ENCODE measurements at places on chromosomes 3 and 15. TPM values are rescaled to one million over a fixed set of nuclear protein-coding genes. Genes with fewer than 3 reads are reported as not detected.

The NR1I2 gene
- total RNA-seq: under 0.01 TPM

The ZNF385D gene
- total RNA-seq: 1.3 TPM

The ARPIN gene
- 14.8 TPM for total RNA-seq

The GPR62 gene
- 0.15 TPM for total RNA-seq

The SLC51B gene
- total RNA-seq: not detected

The ATP13A5 gene
- not detected for total RNA-seq

The HCN4 gene
- not detected for total RNA-seq

The FGF7 gene
- total RNA-seq: 9.2 TPM

The CADPS gene
- total RNA-seq: 0.50 TPM

The AHSG gene
- not detected for total RNA-seq

The SNRPA1 gene
- 62.3 TPM for total RNA-seq

The SLC6A1 gene
- total RNA-seq: not detected

The SLC9A9 gene
- 4.5 TPM for total RNA-seq

The COL8A1 gene
- total RNA-seq: 84.6 TPM

The ZMAT3 gene
- total RNA-seq: 5.0 TPM

The LPCAT4 gene
- total RNA-seq: 10.8 TPM

The GOLGA6L10 gene
- under 0.01 TPM for total RNA-seq

The KCNMB2 gene
- under 0.01 TPM for total RNA-seq

The ADAM10 gene
- 60.0 TPM for total RNA-seq

The CD200R1 gene
- total RNA-seq: not detected

The SUCNR1 gene
- not detected for total RNA-seq

The GASK1A gene
- 1.2 TPM for total RNA-seq

The EOMES gene
- total RNA-seq: not detected

The PLSCR2 gene
- not detected for total RNA-seq

The NR2C2 gene
- total RNA-seq: 14.5 TPM

The GOLGA6L9 gene
- 1.2 TPM for total RNA-seq

The GDPGP1 gene
- 4.2 TPM for total RNA-seq

The HRH1 gene
- 5.4 TPM for total RNA-seq

The PLCL2 gene
- total RNA-seq: 4.0 TPM

The PYGO1 gene
- total RNA-seq: 5.9 TPM

The TMEM158 gene
- 40.4 TPM for total RNA-seq

The CFAP100 gene
- not detected for total RNA-seq

The RTP1 gene
- total RNA-seq: not detected

The OCA2 gene
- total RNA-seq: not detected

The LRRC15 gene
- total RNA-seq: not detected

The SLC25A20 gene
- 9.8 TPM for total RNA-seq

The GALNT15 gene
- 10.4 TPM for total RNA-seq

The SPSB4 gene
- total RNA-seq: not detected

The WDR5B gene
- total RNA-seq: 3.7 TPM

The RETNLB gene
- total RNA-seq: not detected

The C3orf85 gene
- not detected for total RNA-seq

The MYZAP gene
- 0.17 TPM for total RNA-seq

The CORO2B gene
- 14.0 TPM for total RNA-seq

The STXBP5L gene
- total RNA-seq: not detected

The PRSS50 gene
- total RNA-seq: not detected

The DNAJB8 gene
- total RNA-seq: not detected

The CDCP1 gene
- total RNA-seq: 23.2 TPM

The UBA7 gene
- 14.5 TPM for total RNA-seq

The C3orf49 gene
- total RNA-seq: not detected

The CNTN6 gene
- not detected for total RNA-seq

The CYB561D2 gene
- total RNA-seq: 30.3 TPM

The ACTRT3 gene
- 3.7 TPM for total RNA-seq

The WNT5A gene
- total RNA-seq: 33.5 TPM

The RPL22L1 gene
- 297 TPM for total RNA-seq

The PATL2 gene
- not detected for total RNA-seq

The PPP1R14D gene
- not detected for total RNA-seq

The CCNB2 gene
- 141 TPM for total RNA-seq

Measured in bronchus fibroblast of lung (primary cell).